SJSA1 (cell line): ENCODE measurements at places on chromosomes 16 and 17. TPM values are rescaled to one million over a fixed set of nuclear protein-coding genes. Genes with fewer than 3 reads are reported as not detected.

ZNF319 gene
- 1.5 and 4.3 TPM in 2 replicates for total RNA-seq

GRCh38 chr16:55225972-55226542 lies 97.9 kb upstream of the IRX6 start:
- no peak for DNase-seq

- no peak for DNase-seq
Observed at GRCh38 chr17:41492771-41493170, 3.1 kb upstream of the KRT36 start.

CCL17 gene
- total RNA-seq, result not detected in 2 replicates
